Stimulated activated CD8-positive, alpha-beta memory T cell treated with anti-CD3 and anti-CD28 coated beads, Interleukin-4, amount 100 ng/mL, for 1 hour (primary cell): ENCODE measurements at places on chromosomes 3 and 15.

GRCh38 chr3:142498397-142499180 lies 50.8 kb upstream of the XRN1 start:
- DNase-seq, result no peak

GRCh38 chr15:71186267-71186666 lies 71.0 kb downstream of the THSD4 start:
- DNase-seq, result no peak

DNA sequence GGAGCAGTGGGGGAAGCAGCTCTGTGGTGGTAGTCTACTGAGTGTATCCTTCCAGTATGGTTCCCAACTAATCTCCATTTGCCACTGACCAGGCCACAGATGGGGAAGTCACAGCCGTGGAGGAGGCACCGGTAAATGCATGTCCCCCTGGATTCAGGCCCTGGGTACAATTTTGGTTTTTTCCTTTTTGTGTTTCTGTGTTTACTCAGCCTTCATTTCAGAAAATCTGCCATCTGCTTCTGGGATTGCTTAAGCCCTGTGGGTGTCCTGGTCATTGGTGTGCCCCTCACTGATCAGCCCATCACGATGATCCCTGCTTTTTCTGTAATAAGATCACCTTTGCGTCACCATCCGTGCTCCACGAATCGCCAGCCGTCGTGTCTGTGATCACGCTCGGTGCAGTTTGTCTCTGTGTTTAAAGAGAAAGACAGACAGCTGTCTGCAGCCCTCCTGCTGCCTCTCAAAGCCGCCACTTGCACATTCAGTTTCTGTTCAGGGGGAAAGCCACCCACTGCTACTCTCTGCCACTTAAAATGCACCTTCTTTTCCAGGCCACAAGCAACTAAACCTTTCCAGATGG lies 68.9 kb downstream of the DNASE1L3 start:
- no peak for DNase-seq

GRCh38 chr3:171652932-171653331 lies 157.4 kb downstream of the PLD1 start:
- DNase-seq, result no peak

DNA sequence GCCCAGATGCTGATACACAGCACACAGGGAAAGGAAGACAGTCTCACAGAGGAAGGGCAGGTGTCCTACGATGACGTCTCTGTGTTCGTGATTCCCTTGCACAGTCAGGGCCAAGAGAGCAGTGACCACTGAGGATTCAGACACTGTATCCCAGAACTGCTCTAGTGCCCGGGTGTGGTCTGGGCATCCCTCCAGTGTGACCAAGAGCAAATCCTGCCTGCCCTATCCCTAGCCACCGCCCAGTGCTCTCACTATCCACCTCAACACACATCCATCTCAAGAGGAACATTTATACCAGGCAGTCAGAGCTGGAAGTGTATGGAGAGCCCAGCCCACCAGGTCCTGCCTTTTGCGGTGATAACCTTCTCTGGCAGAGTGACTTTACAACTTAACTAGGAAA lies 4.1 kb downstream of the PPM1M start:
- DNase-seq, result no peak

GRCh38 chr3:194399166-194399565 lies at the start of gene GP5:
Gene GP5 (minus strand): TSS chr3:194399266. CDS start chr3:194398282, 984 bp downstream.
- no peak for DNase-seq

GRCh38 chr3:185796431-185797107 lies 28.3 kb downstream of the IGF2BP2 start:
- DNase-seq, result no peak

DNA sequence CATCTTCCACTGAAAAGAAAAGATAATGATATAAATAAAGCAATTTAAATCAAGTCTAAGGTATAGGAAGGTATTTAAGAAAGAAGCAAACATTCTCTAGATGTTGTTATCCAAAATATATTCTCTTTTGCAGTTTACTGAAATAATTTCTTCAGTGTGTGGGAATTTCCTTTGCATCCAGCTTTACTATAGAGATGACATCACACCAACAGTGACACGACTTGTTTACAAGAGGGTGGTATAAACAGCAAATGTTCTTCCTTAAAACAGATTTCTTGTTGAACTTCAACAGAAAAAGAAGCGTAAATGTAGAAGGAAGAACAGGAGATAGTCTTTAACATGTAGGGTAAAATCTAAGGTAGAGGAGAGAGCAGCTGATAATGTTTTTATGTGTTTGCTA lies 202.5 kb downstream of the ROBO2 start:
- no peak for DNase-seq
